ENCODE measurements at places on chromosomes 2 and 18. TPM values are rescaled to one million over a fixed set of nuclear protein-coding genes. Genes with fewer than 3 reads are reported as not detected.

DNA sequence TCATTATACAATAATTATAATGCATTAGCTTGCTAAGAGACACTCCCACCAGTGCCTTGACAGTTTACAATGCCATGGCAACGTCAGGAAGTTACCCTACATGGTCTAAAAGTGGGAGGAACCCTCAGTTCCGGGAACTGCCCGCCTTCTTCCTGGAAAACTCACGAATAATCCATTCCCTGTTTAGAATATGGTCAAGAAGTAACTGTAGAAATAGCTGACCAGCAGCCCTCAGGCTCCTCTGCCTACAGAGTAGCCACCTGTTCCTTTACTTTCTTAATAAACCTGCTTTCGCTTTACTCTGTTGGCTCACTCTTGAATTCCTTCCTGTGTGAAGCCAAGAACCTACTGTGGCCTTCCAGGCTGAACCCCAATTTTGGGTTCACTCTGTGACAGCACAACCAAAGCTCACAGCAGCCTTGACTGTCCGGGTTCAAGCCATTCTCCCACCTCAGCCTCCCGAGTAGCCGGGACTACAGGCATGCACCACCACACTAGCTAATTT lies 20.0 kb upstream of the PTPN2 start:
- DNase-seq: peak; percentile 44

DNA sequence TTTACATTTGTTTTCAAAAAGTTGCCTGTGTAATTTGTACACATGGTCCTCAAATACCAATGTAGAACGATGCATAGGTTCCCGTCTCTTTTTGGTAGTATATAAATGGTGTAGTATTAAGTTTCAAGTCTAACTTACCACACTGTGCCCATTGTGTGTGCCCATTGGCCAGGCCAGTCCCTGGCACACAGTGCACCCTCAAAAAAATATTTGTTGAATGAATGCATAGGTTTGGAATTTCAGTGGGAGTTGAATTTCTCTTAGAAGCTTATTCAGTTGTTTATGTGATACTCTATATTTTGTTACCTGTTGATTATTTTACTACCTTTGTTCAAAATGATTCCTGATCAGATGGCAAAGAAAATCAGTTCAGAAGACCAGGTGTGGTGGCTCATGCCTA lies 30.1 kb downstream of the IDH1 start:
- no peak for DNase-seq

- DNase-seq: no peak
Measured at GRCh38 chr2:30798536-30798991, 8.7 kb downstream of the CAPN13 start.

DNA sequence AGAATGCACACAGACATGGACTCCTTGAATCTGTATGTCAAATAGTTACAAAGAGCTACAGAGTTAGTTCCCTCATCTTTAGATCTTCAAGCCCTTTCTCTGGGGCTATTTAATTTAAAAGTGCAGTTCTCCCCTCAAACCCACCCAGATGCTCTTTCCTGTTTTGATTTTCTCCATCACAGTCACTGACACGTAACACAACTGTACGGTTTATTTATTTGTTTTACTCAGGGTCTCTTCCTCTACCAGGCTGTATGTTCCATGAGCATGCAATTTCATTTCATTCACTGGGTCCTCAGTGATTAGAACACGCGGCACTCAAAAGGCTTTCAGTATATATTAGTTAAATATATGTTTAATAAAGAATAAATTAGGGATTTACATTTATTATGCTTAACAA lies 94.7 kb downstream of the DOCK10 start:
- no peak for DNase-seq

- no peak for DNase-seq
Measured at GRCh38 chr18:24048261-24048660, 33.7 kb downstream of the TTC39C start.

DNA sequence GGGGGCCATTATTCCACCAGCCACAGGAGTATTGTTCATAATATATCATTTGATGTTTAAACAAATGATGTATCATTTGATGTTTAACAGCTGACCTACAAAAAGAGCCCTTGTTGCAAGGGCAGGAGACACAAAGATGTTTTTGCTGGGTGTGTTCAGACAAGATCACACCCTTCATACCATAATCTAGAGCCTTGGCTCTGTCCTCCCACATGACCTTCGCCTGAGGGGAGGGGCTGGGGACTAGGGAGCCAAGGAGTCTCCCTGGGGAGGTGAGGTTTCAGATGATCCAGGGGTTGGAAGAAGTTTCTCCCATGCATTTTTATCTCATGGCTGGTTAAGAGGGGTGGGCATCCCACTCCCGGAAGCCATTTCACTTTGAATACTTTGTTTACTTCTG lies 33.5 kb downstream of the CDC42EP3 start:
- no peak for DNase-seq

Gene HOXD10
- not detected for total RNA-seq

DNA sequence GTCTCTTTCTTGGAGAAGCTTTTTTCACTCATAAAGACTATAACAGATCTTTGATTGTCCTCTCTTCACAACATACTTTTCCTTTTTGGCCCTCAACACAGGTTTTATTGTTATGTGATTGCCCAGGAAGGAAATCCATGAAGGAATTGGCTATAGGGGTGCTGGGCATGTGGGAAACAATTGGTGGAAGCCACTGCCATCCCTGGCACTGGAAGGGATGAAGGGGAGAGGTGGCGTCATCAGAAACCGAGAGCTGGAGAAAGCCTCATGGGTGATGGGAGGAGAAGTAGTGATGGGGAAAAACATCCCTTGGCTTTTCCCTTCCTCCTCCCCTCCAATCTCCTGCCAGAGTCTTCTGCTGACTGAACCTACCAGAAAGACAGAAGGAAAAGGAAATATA lies 106.2 kb downstream of the SPOPL start:
- no peak for DNase-seq

Gene RFX8
- total RNA-seq: 0.08 TPM

- no peak for DNase-seq
Measured at GRCh38 chr2:141611-142010, 95.3 kb upstream of the FAM110C start.

Gene NFU1
- 17.3 TPM for total RNA-seq

Gene CACNB4
- total RNA-seq: 0.33 TPM

Gene REEP1
- 1.0 TPM for total RNA-seq

- no peak for DNase-seq
Measured at GRCh38 chr2:85713836-85714235, 19.7 kb downstream of the GNLY start.

- DNase-seq: no peak
Measured at GRCh38 chr2:201255408-201256033, 4.8 kb upstream of the CASP8 start.

- DNase-seq: no peak
Measured at GRCh38 chr2:47206181-47206580, 51.1 kb upstream of the STPG4 start.

DNA sequence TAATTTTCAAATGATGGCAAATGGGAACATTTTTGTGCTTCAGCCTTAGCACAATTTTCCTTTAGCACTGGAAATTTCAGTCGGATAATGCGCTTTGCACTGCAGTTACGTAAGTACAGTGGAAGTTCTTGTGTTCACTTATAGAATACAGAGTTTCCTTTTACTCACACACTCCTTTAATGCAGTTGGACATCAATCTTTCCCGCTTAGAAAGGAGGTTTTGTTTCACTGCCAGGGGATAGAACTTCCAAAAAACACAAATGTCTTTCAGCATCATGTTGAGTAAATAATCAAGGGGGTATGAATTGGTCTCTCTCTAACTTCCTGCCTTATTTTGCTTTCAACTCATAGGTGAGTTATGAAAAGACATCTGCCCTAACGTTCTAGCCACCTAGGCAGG lies 63.2 kb downstream of the TGFA start:
- DNase-seq: no peak

Gene TNFRSF11A
- 1.8 TPM for total RNA-seq

Gene LCT
- not detected for total RNA-seq
